HFFc6 (cell line): ENCODE measurements at places on chromosomes 5 and 9. TPM values are rescaled to one million over a fixed set of nuclear protein-coding genes. Genes with fewer than 3 reads are reported as not detected.

Gene ICE1
- 21.3 to 23.8 TPM (median 23.3 TPM) in 3 replicates for total RNA-seq

Gene ARID3C
- total RNA-seq = 0.17 TPM in 1 of 3 replicates, not detected in the others

- H3K4me1 ChIP-seq = no peaks in the 10 kb centered on the region
- H3K27me3 ChIP-seq = no peaks in the 10 kb centered on the region; the same call in 1 of the 2 replicates
- H3K36me3 ChIP-seq = no peaks in the 10 kb centered on the region
Observed at GRCh38 chr5:89983216-89983615, 426.3 kb downstream of the CETN3 start.

DNA sequence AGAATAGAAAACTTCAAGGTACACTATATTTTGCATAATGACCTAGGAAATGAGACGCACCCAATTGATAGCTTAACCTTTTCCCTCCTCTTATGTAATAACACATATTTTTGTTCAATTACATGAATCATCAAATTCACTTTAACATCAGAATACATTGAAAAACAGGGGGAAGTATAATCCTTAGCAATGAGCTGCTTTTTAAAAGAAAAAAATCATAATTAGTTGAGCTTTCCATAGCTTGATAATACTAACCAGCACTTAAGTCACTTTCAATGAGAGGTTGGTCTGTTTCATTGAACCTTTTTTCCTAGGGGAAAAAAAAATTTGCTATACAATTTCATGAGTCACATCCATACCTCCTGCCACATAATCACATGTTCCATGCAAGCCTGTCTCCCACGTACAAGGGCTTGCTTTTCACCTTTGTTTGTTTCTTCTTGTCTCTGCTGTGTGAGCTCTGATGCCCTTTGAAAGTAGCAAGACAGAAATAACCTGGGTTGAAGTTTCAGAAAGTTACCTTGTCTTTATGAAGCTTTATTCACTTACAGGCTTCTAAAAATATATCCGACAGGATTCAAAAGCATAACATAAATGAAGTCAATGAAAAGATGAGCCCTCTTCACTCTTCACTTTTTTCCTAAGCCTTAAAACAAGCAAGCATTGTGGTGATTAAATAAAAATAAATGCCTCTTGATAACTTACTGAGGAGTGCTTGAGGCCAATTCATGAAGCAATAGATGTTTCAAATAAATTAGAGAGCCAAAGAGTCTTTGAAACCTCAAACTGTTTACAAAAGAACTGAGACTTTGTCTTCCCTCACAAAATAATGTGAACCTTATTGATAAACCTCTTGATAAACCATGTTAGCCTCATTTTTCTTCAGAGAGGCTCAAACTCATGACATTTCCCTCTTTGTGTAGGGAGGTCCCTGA lies 108.5 kb downstream of the FEM1C start:
- peaks cover 52% of the 10 kb centered on the region for H3K4me1 ChIP-seq
- H3K36me3 ChIP-seq = peaks cover 18% of the 10 kb centered on the region
- no peak overlapping the region for H3K4me3 ChIP-seq
- H3K27me3 ChIP-seq = no peaks in the 10 kb centered on the region; the same call in 1 of the 2 replicates

- H3K36me3 ChIP-seq = peaks cover 14% of the 10 kb centered on the region
- peaks cover 49% of the 10 kb centered on the region for H3K4me1 ChIP-seq
- DNase-seq = no peak
- H3K27ac ChIP-seq = peak overlapping the region; percentile 15; the same call in 1 of the 2 replicates
Observed at GRCh38 chr5:78271766-78272165, 22.7 kb downstream of the AP3B1 start.

- H3K4me3 ChIP-seq = no peak overlapping the region
- H3K36me3 ChIP-seq = peaks cover 23% of the 10 kb centered on the region
- H3K27ac ChIP-seq = no peak overlapping the region
- H3K4me1 ChIP-seq = peaks cover 28% of the 10 kb centered on the region
- peak; percentile 45 for DNase-seq
- peaks cover 5% of the 10 kb centered on the region for H3K27me3 ChIP-seq
Observed at GRCh38 chr9:128249908-128250838, 25.6 kb downstream of the GOLGA2 start.

DNA sequence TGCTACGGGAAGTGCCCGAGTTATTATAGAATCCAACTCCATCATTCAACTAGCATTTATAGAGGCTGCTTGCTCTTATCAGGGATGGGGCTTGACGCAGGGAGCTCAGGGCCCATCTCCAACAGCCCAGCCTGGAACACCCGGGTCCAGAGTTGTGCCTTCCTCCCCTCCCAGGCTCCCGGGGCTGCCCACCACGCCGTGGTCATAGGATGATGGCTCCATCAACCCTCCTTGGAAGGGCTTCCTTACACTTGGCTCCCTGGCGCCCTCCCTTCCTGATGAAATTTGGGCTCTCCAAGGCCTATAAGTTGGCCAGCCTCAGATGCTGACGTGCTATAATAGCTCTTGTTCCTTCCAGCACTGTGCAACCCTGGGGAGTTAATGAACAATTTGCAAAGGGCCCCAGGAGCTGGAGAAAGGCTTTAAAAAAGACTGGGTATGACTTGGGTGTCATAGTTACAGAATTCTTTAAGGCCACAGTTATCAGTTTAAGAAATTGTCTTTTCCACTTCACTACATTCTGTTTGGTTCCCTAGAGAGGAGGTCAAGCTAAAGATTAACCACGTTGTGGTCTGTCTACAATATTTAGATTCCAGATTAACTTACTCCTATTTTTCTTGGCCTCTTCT lies 42.5 kb upstream of the GADD45G start:
- no peak for DNase-seq
- H3K4me1 ChIP-seq = no peaks in the 10 kb centered on the region
- no peak overlapping the region for H3K27ac ChIP-seq
- H3K36me3 ChIP-seq = no peaks in the 10 kb centered on the region

- H3K27ac ChIP-seq = no peak overlapping the region
- H3K36me3 ChIP-seq = no peaks in the 10 kb centered on the region
- H3K27me3 ChIP-seq = peaks cover 6% of the 10 kb centered on the region
- no peak overlapping the region for H3K4me3 ChIP-seq
Observed at GRCh38 chr9:87909310-87910041, 8.3 kb upstream of the SPATA31C1 start.

- DNase-seq = no peak
- peaks cover 2% of the 10 kb centered on the region; the same call in 1 of the 2 replicates for H3K27me3 ChIP-seq
- H3K4me3 ChIP-seq = no peak overlapping the region
- H3K27ac ChIP-seq = peak overlapping the region; percentile 12; the same call in 1 of the 2 replicates
Observed at GRCh38 chr5:126499853-126500342, 76.7 kb downstream of the GRAMD2B start.

- no peaks in the 10 kb centered on the region for H3K36me3 ChIP-seq
- H3K4me3 ChIP-seq = no peak overlapping the region
- no peak overlapping the region for H3K27ac ChIP-seq
- no peaks in the 10 kb centered on the region; the same call in none of the 2 replicates for H3K27me3 ChIP-seq
- peak; percentile 24 for DNase-seq
Observed at GRCh38 chr5:160155017-160155750, 35.9 kb upstream of the PWWP2A start.

- peaks cover 5% of the 10 kb centered on the region for H3K36me3 ChIP-seq
- H3K27ac ChIP-seq = peak overlapping the region; percentile 8; the same call in 1 of the 2 replicates
- peaks cover 33% of the 10 kb centered on the region for H3K4me1 ChIP-seq
- H3K4me3 ChIP-seq = no peak overlapping the region
Observed at GRCh38 chr9:78301466-78301865, 4.5 kb downstream of the PSAT1 start.

DNA sequence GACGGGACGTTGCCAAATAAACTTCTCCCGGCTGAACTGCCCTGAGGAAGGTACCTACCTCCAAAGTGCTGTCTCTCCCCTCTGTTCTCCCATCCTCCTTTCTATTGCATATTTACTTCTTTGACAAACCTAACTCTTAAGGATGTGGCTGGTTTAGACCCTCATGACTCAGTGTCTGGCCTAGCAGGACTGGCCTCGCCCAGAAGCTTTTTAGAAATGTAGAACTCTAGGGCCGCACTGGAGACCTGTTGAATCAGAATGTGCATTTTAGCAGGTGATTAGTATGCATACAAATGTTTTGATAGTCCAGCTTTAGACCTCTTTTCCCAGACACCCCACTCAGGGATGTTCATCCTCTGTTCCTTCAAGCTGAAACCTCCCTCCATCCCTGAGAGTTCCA lies 335.9 kb downstream of the PIK3R1 start:
- peaks cover 45% of the 10 kb centered on the region for H3K4me1 ChIP-seq
- H3K4me3 ChIP-seq = no peak overlapping the region
- no peaks in the 10 kb centered on the region; the same call in 1 of the 2 replicates for H3K27me3 ChIP-seq
- H3K27ac ChIP-seq = no peak overlapping the region
- no peak for DNase-seq
- peaks cover 12% of the 10 kb centered on the region; the same call in 1 of the 2 replicates for H3K36me3 ChIP-seq

DNA sequence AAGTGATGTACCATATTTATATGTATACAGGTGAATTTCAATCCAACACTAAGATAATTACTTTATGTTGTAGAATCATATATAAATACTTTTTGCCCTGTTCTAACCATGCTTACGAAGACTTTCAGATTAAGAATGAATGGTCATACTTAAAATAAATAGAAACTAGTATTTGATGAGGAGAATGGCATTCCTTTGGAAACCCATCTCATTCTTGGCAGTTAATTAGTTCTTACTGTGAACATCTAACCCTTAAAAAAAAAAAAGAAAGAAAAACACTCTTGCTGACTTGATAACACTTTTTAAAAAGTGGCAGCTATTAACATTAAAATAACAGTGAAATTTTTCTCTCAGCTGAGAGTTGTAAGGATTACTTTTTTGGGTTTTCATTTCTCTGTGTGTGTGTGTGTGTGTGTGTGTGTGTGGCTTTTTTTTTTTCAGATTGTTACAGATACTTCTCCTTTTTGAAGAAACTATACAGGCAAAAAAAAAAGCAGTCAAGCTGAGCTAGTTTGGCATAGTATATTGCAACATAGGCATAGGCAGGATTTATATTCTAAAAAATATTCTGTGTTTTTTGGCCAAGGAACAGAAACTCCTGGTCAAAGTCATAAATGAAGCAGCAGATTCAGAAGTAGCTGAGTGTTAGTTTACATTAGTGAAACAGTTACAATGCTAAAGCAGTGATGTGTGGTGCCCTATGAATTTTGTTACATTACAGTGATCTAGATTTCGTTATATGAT lies 163.5 kb downstream of the CD180 start:
- H3K4me3 ChIP-seq = no peak overlapping the region
- H3K4me1 ChIP-seq = peaks cover 64% of the 10 kb centered on the region
- peak; percentile 40 for DNase-seq
- no peaks in the 10 kb centered on the region; the same call in 1 of the 2 replicates for H3K36me3 ChIP-seq
- H3K27me3 ChIP-seq = peaks cover 2% of the 10 kb centered on the region; the same call in 1 of the 2 replicates

DNA sequence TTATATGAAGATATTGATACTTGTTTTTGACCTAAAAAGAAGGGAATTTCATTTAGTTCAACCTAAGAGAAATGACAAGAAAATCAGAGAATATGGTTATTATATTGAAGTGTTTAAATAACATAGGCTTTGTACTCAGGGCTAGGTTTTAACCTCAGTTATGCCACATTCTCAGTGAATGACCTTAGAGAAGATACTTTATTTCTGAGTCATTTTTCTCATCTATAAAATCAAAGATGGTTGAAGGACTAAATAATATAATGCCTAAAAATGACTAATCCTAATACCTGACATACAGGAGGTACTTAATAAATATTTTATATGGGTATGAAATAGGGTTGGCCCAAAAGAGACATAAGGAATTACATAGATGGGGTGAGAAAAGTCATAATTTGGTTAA lies 32.3 kb downstream of the DIMT1 start:
- peaks cover 27% of the 10 kb centered on the region for H3K36me3 ChIP-seq
- H3K4me1 ChIP-seq = peaks cover 35% of the 10 kb centered on the region
- no peak overlapping the region for H3K4me3 ChIP-seq
- 0 out of 2 replicates have a peak overlapping the region, but pooled peaks have one; percentile 11 for H3K27ac ChIP-seq
- DNase-seq = peak; percentile 6

GRCh38 chr9:8261737-8262136 lies 462.2 kb upstream of the DMAC1 start:
- no peak for DNase-seq
- no peaks in the 10 kb centered on the region for H3K36me3 ChIP-seq
- no peaks in the 10 kb centered on the region; the same call in 1 of the 2 replicates for H3K27me3 ChIP-seq
- no peak overlapping the region for H3K27ac ChIP-seq
- no peak overlapping the region for H3K4me3 ChIP-seq

DNA sequence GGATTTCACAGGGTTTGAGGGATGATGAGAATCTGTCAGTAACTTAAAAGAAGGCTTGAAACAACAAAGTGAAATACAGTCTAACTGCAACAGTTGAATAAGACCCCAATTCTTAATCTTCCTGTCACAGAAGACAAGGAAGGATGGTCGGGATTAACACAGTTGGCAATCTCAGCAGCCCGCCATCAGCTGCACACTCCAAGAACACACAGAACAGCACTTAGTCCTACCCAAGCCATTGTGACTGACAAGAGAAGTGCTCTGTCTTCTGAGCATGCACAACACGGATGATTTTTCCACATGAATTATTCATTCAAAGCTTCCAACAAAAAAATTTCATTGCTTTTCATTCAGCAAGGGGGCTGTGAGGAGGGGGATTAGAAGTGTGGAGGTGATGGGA lies 576.1 kb downstream of the TLE4 start:
- no peak overlapping the region for H3K27ac ChIP-seq
- no peak overlapping the region for H3K4me3 ChIP-seq
- H3K27me3 ChIP-seq = peaks cover 3% of the 10 kb centered on the region; the same call in 1 of the 2 replicates
- no peaks in the 10 kb centered on the region for H3K4me1 ChIP-seq
- DNase-seq = no peak
- H3K36me3 ChIP-seq = no peaks in the 10 kb centered on the region

GRCh38 chr5:139646912-139647505 lies 1.1 kb upstream of the CXXC5 start:
- peak overlapping the region; percentile 79 for H3K4me3 ChIP-seq
- H3K27ac ChIP-seq = no peak overlapping the region
- H3K36me3 ChIP-seq = no peaks in the 10 kb centered on the region
- no peak for DNase-seq
- H3K4me1 ChIP-seq = peaks cover 11% of the 10 kb centered on the region

DNA sequence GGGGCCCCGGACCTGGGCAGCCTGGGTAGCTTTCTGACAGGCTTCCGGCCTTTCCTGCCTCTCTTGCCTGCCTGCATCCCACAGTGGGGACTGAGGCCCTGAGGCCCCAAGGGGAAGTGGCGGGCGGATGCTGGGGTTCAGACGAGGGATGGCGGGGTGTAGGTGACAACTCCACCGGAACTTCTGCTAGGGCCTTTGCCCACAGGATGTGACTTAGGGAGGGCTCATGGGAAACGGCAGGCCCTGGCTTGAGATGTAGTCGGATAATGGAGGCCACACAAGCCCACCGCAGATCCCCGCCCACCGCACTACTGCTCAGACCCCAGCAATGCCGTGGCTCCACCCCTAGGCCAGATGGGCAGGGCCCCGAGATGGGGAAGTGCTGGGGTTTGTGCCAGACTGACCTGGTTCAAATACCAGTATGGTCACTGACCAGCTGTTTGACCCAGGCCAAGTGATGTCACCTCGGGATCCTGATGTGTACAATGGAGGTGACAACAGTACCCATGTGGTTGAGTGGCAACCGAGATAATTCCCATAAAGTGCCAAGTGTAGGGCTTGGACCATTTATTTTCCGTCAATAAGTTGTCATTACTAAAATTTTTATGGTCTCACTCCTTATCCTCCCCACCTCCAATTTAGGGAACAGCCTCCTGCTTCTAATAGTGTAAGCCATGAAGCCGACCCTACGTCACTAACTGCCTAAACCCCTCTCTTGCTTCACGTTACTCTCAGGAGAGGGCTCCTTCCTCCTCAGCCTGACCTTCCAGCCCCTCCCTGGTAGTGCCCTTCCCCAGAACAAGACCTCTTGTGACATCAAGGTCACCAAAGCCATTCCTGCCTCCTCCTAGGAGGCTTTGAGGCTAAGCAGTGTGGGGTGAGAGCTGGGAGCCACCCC lies 2.5 kb upstream of the CDK9 start:
- peaks cover 5% of the 10 kb centered on the region for H3K27me3 ChIP-seq
- H3K27ac ChIP-seq = no peak overlapping the region
- H3K4me3 ChIP-seq = no peak overlapping the region
- no peak for DNase-seq
